ENCODE measurements at places on chromosomes 11 and 22.

DNA sequence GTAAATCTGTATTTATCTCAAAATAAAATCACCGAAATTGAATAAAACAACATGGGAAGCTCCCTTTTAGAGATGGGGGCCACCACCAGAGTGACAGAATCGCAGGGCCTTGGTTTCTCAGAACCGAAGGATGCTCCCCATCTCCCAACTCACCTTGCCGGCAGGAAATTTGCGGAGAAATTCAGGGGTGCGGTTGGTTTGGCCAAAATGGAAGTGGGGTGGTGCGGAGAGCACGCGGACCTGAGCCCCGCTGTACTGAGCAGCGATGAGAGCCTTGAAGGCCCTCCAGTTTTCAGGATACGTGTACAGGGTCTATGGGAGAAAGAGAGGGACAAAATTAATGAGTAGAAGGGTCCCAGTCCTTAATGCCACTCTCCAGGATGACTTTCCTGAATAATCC lies 1.3 kb downstream of the EEF1G start:
- no peak for DNase-seq

DNA sequence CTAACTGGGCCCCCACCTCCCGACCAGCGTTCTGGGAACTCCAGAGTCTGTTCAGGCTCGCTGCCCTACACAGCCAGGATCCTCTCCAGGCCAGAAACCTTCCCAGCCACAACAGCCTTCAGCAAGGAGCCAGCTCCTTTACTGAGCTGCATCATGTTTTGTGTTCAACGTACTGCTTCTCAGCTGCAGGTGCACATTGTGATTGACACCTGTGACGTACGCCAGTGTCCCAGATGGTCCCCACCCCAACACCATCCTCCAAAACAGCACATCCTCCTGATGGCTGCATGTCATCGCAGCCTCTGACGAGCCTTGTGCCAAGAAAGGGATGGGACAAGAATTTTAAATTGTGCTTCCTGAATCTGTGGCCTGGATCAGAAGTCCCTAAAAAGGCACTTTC lies 117.5 kb downstream of the SPATA19 start:
- no peak for DNase-seq

GRCh38 chr11:96448225-96448624 lies 58.4 kb downstream of the JRKL start:
- no peak for DNase-seq

GRCh38 chr22:32407936-32408335 lies 4.1 kb downstream of the RTCB start:
- no peak for DNase-seq

DNA sequence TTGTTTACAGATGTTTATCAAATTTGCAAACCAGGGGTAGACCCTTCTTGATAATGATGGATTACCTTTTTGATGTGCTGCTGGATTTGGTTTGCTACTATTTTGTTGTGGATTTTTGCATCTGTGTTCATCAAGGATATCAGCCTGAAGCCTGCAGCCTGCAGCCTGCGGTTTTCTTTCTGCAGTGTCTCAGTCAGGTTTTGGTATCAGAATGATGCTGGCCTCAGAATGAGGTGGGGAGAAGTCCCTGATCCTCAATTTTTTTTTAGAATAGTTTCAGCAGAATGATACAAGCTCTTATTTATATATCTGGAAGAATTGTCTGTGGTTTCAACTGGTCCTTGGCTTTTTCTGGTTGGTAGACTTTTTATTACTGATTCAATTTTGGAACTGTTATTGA lies 19.7 kb upstream of the RAB38 start:
- DNase-seq = no peak

DNA sequence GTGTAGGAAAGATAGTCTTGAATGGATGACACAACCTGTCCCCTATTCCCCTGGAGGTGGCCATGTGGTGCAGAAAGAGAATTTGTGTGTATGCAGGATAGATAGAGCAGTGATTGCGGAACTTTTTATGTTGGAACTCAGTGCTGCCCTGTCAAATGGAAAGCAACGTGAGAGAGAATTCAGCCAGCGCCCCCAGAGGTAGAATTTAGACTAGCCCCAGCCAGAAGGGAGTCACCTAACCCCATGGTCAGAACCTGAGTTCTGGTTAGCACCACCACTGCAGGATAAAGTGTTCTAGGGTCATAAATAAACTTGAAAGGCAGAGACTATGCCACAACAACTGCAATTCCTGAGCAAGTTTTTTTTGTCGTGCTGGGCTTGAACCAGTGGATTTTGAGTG lies 152.9 kb upstream of the GRIA4 start:
- no peak for DNase-seq

- no peak for DNase-seq
Observed at GRCh38 chr11:61103851-61104423, 1.6 kb downstream of the CD5 start.

DNA sequence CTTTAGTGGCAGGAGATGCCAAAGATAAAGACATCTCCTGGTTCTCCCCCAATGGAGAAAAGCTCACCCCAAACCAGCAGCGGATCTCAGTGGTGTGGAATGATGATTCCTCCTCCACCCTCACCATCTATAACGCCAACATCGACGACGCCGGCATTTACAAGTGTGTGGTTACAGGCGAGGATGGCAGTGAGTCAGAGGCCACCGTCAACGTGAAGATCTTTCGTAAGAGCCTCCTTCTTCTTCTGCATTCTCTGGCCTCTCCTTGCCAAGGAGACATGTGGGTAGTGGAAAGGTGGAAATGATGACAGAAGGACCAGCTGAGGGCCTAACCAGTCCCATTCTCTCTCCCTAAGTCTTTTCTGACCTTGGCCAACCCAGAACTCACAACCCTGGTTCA lies 110.1 kb upstream of the TTC12 start:
- DNase-seq = no peak

GRCh38 chr22:26251869-26252268 lies 82.6 kb downstream of the SEZ6L start:
- DNase-seq = no peak

GRCh38 chr11:723120-723883 lies 17.3 kb downstream of the EPS8L2 start:
- peak; percentile 33 for DNase-seq

DNA sequence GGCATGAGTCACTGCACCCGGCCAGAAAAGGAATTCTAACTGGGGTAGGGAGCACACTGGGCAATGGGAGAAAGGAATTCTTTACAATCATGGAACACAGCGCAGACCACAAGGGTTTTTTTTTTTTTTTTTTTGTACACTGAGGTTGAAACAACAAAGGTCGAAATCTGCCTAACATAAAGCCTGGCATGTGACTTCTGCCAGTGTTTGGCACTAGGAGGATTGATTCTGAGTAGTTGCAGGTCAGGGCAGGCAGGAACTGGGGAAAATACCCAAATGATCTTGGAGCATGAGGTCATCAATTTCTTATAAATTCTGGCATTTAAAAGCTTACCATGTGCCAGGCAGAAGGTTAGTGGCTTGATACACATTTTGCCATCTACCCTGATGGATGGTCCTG lies 202.0 kb upstream of the SNX19 start:
- DNase-seq = no peak

DNA sequence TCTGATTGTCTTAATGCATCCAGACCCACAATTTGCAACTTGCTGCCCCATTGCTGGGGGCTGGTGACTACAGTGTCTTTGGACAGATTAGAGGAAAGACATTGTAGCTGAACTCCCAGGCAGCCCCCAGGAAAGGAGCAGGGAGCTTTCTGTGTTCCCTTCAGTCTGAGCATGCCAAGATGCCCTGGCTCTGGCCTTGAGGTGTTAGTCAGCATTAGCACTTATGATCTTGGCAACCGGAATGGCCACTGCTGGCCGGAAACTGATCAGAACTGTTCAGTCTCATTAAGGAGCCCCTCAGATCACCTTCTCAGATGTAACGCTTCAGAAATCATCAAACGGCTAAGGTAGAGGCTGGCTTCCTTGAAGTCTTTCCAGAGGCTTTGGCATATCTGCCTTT lies 195.2 kb downstream of the NAV2 start:
- DNase-seq = no peak

- DNase-seq = no peak
Observed at GRCh38 chr11:92082652-92083051, 142.0 kb upstream of the FAT3 start.

DNA sequence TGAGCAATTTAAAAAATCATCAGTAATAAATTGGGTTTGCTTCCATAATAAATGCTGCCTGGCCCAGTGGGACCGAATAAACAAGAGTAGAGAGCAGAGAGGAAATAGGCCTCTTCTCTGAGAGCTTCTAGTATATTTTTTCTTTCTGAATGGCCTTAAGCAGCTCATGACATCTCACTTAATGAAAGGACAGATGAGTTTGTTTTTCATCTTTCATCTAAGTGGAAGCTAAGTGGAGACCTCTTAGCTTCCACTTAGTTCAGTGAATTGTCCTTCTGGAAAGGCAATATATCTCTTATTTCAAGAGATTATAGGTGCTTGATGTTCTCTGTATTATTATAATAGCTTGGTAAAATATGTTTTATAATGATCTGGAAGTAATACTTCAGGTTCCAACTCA lies 245.9 kb upstream of the ANO3 start:
- no peak for DNase-seq

DNA sequence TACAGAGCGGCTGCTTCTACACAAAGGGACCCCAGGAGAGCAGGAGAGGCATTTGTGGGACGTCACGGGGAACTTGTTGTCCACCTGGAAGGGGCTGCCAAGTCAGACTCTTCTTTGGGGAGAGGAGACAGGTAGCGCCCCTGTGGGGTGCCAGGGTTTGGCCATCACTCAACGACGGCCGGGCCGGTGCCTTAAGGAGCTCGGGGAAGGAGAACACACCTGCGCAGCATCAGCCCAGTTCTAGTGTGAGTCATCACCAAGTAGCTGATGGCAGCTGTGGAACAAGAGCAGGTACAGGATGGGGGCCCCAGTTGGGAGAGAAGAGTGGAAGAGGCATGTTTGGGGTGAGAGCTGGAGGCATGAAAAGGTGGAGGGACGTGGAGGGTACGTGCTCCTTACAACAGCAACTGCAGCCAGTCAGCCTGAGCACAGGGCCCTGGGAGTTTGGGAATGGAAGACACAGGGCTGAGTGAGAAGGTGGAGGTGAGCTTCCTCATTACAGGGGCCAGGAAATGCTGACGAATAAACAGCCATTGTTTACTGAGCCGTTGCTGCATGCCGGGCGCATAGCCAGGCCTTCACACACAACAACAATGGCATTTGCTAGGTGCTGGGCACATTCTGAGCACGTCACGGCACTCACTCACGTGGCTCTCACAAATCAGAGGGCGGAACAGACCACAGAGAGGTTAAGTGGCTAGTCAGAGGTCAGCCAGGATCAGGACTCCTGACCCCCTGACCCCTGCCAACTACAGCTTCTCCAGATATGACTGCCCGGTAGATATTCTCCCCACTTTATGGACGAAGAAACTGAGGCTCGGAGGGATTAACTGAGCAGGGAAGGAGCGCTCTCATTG lies 29.1 kb upstream of the TP53I11 start:
- DNase-seq = no peak

DNA sequence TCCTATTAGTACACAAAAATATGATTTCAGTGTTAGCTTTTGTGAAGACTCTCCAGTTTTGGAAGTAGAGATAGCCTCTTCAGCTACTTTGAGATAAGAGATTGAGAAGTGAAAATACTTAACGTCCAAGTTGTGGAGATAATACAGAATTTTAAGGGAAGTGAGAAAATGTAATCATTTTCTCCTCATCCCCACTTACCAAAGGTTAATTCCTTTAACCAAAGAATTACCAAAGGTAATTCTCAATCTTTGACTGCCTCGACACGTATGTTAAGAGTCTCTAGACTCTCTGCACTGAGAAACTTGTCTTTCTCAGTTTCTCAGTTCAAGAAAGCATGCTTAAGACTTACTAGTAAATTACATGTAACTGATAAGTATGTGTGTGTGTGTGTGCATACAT lies 15.3 kb downstream of the C11orf54 start:
- DNase-seq = no peak

DNA sequence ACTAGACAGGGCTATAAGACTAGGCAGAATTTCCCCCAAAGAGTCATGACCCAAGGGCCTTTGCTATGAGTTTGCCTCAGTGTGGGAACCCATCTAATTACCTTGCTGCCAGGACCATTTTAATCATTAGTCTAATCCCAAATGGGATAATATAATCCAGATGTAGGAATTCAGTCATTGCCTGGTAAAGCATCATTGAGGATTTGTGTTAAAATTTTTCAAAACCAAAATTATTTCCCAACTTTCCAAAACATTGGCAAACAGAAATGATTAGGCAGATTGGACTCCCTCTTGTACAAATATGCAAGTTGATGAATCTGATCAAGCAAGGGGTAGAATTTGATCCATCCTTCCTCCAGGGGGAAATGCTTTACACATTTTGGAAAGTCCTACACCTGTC lies 16.2 kb upstream of the MMP13 start:
- DNase-seq = no peak

DNA sequence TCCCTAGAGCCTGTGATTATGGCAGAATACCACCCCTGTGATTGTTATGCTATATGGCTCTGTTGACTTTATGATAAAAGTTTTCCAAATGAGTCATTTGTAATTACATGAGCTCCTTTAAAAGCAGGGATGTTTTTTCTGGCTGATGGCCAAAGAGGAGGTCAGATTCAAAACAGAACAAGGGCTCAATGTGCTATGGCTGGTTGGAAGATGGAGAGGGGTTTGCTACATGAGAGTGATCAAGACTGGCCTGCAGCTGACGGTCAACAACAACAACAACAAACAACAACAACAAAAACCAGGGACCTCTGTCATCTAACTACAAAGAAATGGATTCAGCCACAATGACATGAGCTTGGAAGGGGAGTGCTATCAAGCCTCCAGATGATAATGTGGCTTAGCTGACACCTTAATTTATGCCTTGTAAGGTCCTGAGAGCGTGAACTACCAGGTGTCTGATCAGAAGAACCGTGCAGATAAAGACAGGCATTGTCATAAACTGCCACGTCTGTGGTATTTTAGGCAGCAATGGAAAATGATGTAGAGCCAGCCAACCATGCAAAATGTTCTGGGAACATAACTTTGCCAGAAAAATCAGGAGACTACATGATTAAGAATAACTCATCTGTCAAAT lies 47.2 kb downstream of the PIWIL3 start:
- DNase-seq = no peak

DNA sequence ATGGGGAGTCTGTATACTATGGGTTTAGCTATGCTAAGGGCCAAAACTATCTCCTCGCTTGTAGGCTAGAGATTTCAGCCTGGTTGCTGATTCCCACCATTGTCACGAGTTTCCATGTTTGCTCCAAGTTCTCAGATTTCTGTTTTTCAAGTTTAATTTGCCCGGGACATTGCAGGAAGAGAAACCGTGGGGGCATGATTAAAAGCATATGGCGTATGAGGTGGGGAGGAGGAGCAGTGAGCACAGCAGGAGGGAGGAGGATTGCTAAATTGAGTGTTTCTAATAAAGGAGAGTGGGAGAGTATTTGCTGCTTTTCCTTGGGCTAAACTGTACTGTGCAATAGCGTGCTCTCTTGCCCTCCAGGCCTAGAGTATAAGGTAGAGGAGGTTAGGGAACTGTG lies 558.4 kb downstream of the METTL15 start:
- DNase-seq = no peak

Data from stimulated activated CD8-positive, alpha-beta memory T cell treated with anti-CD3 and anti-CD28 coated beads, Interleukin-2, amount 100 ng/mL, for 1 hour (primary cell).